ENCODE measurements at places on chromosomes 2 and 18.

DNA sequence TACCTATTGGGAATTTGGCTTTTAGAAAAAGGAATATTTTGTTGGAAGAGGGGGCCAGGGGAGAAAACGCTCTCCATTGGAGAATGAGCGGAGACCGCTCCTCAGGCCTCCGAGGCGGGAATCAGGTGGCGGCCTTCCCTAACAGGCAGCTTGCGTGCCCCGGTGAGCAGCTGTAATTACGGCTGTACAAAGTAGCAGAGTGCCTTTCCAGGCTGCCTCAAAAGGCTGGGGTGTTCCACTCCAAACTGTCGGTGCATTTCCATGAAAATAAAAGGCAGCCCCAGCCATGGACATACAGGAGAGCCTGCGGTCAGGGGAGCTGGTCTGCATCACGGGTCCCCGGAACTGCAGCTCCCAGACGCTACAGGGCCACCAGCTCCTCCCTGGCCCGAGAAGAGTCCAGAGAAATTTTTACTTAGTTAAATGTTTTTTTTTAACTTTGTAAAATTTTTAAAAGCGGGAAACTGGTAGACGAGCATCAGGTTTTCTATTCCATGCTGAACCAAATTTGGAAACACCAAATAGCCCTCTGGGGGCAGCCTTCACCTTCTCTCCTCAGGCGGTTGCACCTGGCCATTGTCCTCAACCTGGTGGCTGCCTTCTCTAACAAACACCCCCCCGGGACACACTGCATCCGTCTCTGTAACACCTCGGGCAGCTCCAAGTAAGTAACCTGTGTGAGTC lies 209.3 kb upstream of the SALL3 start:
- DNase-seq = no peak

DNA sequence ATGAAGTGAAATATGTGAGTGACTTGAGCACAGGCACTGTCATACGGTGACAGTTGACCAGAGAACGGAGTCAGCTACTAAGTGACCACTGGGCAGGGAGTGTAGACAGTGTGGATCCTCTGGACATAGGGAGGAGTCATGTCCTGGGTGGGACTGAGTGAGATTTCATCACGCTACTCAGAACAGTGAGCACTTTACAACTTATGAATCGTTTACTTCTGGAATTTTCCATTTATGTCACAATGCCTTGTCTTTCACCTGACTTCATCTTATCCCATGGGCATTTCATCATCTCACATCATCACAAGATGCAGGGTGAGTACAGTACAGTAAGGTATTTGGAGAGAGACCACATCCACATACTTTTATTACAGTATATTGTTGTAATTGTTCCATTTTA lies 29.0 kb downstream of the PTPRM start:
- no peak for DNase-seq

DNA sequence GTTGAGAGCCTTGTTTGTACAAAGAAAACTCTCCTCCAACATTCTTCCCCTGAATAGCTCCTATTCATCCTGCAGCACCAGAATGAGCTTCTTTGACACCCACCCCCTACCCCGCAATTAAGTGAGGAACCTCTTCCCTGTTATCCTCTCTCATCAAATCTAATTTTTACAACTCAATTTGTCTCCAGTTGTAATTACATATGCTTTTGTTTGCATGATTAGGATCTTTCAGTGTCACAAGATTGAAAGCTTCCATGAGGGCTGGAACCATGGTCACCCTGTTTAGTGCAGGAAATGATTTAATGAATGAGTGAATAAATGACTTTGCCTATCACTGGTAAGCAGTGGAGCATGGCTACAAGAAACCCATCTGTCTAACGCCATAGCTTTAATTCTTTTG lies 334.6 kb upstream of the KLHL29 start:
- DNase-seq = peak; percentile 81

DNA sequence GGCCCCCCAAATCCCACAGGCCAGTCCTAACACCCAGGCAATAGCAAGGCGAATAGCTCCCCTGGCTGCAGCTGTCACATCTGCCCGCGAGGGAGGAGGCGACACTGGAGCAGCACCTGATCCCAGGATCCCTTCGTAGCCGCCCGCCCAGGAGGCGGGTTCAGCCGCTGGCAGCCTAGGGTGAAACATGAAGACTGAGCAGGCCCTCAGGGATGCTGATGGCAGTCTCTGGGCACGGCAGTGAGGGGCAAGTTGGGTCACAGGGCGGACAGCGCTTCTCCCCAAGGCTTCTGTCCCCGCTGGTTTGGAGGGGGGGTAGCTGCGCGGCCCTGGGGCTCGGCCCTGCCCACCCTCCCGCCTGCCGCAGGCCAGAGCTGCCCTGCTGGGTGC lies 1.9 kb downstream of the DNMT3A start:
- DNase-seq = no peak

GRCh38 chr18:7104649-7105048 lies 12.9 kb downstream of the LAMA1 start:
- DNase-seq = no peak

GRCh38 chr2:134425724-134426496 lies 172.0 kb downstream of the MGAT5 start:
- no peak for DNase-seq

DNA sequence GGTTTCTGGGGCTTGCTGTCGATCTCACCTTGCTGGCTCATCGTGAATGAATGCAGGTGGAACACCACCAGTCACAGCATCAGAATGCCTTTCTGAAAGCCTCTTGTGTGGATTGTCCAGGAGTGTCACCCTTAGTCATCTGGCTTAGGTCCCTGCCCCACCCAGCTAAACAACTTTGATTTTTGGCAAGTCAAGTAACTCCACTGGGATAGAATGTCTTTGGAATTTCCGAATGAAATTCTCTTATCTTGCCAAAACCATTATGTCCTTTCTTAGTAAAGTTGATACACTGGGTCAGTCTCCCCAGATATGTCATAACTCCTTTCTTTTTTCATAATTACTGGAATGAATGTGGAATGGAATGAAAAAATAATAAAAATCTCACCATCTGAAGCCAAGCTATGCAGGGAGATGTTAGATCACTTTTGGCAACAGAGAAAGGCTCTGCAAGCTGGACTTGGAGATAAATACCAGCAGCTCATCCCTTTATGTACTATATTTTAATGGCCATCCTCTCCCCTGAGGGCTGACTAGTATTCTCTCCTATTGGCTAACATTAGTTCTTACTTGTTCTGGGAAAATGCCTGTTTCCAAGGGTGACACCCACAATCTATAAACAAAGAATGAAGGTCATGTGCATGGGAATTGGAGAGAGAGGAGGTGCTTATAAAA lies 35.4 kb downstream of the INSIG2 start:
- no peak for DNase-seq

- no peak for DNase-seq
Measured at GRCh38 chr2:150156876-150157275, 330.6 kb downstream of the RND3 start.

DNA sequence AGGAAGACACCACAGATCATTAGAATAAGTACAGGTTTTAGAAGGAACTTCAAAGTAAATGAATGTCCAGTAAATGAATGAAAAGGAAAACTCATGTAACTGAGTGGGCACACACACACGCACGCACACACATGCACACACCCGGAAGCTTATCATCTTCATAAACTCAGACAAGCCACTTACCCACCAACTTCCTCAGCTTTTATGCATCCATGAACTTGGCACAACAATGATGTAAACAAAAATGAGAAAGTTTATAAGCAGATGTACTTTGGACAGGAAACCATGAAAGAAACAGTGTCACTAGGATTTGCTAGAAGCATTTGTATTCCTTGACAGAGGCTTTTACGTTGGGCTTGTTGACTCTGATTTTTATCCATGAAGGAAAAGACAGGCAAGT lies 23.2 kb downstream of the RNF152 start:
- no peak for DNase-seq

GRCh38 chr2:26822877-26823276 lies 25.1 kb upstream of the DPYSL5 start:
- no peak for DNase-seq

DNA sequence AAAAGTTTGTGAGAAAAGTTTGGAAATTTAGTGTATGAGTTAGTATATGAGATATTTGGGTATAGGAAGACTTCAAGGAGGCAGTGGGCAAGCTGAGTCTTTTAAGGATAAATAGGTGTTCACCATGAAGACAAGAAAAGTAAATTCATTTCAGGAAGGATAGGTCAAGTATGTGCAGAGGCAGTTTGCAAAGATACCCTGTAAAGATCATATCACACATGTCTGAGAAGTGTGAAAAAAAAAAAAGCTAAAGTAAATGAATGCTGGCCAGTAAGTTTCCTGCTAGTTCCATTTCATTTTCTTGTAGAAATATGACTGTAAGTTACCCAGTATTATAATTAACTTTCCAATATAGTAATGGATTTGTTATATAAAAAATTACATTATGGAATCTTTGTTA lies 131.0 kb downstream of the PHLPP1 start:
- no peak for DNase-seq

DNA sequence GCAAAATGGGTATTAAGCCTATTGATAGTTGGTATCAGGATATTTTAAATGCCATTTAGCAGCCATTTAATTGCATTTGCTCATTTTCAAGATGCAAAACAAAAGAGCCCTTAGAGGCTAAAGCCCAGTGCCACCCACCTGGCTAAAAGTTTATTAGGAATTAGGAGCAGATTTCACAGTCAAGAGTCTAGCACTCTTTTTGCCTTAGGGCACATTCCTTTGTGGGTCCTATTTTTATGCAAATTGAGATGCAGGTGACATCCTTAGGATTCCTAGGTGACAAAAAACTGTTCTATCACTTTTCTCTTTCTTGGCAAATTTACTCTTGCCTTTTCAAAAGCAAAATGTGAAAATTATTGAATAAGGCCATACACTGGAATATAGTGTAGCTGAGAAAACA lies 42.0 kb downstream of the CTNNA2 start:
- no peak for DNase-seq

- DNase-seq = no peak
Measured at GRCh38 chr2:97712693-97713295, 582 bp upstream of the ZAP70 start.

- no peak for DNase-seq
Measured at GRCh38 chr2:173264603-173265366, 89.9 kb upstream of the CDCA7 start.

DNA sequence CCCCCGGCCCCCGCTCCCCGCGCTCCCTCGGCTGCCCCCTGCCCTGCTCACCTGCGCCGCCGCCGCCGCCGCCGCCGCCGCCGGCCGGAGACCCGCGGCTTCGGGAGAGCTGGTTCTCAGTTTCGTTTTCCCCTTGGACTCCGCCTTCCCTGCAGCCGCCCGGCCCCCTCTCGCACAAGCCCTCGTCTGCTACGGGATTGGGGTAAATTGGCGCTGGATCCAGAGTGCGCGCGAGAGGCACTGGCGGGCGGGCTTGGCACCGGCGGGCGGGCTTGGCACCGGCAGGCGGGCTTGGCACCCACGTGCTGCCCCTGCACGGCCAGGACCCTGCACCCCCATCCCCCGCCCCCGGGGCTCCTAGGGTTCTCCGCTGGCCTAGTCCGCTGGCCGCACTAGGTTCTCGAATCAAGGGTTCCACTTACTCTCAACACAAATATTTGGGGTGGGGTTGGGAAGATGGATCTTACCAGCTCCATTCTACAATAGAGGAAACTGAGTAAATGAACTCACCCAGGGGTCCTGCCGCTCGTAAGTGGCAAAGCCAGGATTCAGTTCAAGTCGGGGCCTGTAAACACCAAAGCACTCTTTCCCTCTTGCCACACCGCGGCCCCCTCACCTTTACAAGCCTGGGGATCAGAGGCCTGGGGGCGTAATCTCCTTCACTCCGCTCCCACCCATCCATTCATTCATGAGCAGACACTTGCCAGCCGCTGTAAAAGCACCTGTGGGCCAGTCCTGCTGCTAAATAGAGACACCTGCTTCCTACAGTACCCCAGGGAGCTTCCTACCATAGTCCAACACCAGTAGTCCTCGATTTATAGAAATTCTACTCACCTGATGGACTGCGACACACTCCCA lies at the start of gene EIF2AK2:
EIF2AK2 (minus strand) TSS at position 124 of the 858 bp plus-strand sequence. CDS start 9,174 bp downstream, outside the sequence.
- peak; percentile 56 for DNase-seq

DNA sequence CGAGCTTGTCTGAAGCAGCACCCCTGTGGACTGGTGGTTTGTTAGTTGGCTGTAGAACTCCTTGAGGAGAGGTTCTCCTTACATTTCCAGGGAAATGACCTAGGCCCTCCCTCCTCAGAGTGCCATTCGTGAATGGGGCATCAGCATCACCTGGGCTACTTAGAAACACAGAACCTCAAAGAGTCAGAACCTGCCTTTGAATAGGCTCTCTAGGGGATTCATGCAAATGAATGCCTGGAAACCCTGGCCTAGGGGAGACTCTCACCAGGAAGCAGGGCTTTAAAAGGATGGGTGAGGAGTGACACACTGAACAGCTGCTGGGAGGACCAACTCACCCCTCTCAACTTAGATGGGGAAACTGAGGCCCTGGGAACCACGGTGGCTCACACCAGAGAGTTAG lies 2.1 kb upstream of the MOCOS start:
- DNase-seq = no peak

DNA sequence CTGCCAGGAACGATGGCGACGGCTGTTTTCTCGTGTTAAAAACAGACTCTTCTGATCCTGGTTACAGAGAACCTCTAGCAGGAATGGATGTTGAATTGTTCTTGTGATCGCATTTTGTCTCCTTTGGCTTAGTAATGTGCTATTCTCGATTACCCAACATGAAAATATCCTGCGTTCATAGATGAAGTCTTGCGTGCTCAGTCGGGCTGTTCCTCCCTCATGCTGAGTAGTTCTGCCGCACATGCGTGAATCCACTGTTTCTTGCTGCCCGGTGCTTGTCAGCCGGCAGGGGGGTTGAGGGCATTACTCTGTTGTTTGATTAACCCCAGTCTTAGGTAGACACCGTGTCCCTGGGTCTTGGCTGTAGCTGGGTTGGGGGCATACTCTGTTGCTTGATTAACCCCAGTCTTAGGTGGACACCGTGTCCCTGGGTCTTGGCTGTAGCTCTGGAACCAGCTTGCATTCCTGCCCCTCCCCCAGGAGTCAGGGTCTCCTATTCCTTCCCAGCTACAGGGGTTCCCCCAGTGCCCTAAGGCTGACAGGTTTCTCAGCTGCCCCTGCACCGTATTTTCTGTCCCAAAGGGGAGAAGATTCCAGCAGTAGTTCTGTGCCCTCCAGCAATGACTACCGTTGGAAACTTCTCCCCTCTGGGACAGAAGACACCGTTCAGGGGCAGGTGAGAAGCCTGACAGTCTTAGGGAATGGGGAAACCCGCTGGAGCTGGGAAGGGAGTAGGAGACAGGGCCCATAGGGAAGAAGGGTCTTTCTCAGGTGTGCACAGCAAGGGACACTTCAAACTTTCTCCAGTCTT lies 22.1 kb upstream of the ASB1 start:
- no peak for DNase-seq

DNA sequence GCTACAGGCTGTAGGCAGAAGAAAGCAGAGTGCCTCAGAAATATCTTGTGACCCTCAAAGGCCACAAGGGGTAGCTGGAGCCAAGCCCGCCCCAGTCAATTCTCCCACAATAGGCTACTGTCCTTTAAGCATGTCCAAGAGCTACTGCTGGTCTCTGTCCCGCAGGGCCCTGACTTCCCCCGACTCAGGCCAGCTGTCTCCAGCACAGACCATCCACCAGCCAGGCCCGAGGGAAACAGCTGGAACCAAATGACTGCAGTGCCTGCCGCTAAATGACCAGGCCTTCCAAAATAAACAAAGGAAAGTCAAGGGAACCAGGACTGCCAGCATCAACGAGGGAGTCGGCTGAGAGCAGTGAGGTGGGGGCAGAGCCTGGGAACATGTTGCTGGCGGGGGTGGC lies 36.7 kb downstream of the MCFD2 start:
- peak; percentile 21 for DNase-seq

Data from SK-N-DZ (cell line).